Right forelimb (tissue), 1 donor: ENCODE measurements at places on chromosomes 12 and 14.

- DNase-seq = no peak
Observed at GRCh38 chr14:42734041-42734440, 1127.4 kb downstream of the LRFN5 start.

DNA sequence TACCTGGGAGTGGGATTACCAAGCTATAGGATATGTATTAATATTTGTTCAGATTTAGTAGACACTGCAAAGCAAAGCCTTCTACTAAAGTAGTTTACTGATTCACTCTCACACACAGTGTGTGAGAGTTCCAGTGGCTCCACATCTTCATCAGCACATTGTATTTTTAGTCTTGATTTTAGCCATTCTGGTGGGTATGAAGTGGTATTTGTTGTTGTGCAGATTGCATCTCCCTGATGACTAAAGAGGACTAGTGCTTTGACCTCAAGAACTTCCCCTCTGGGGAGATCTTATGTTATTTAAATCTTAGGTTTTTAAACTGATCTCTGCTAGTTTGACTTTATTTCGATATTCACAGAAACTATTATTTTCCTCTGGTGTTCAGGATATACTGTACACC lies 479.7 kb upstream of the RGS6 start:
- no peak for DNase-seq

DNA sequence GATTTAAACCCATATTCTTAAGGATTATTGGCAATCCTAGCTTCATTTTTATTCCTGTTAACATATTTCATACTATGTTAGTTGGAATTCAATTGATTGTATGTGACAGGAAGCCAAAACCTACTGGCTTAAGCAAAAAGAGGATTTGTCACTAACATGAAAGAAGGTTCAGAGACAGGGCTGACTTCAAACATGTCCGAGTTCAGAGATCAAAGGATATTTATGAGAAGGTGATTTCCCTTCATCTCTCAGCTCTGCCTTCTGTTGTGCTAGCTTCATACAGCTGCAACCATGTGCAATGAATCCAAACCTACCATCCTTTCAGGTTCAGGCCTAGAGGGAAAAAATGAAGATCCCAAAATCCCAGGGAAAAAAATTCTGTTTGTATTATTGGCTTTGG lies 349.7 kb downstream of the ATP23 start:
- no peak for DNase-seq

GRCh38 chr12:117231750-117232149 lies 41.5 kb upstream of the FBXO21 start:
- no peak for DNase-seq

DNA sequence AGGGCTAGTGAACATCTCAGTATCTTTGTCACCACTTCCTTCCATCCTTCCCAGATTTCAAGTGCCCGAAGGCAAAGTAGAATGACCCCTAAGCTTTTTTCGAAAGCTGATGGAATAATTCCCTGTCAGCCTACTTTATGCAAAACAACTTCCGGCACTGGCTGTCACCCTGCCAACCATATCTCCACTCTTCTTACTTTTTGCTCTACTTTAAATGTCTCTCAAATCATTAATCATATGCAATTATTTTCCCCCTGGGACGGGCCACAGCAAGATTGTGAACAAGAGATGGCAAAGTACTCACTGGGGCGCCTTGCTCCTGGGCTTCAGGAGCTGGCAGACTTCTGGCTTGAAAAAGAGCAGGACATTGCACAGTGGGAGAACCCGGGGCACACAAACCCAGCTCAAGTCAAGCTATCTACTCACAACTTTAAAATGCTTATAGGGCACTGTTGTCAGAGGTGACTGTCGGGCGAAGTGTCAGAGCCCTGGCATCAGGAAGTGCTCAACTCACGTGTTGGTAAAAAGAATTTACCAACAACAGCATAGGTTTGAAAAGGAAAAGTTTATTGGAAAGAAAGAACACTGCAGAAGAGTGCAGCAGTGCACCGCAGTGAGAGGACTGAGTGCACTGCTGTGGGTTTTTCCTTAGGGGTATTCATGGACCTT lies 373.5 kb downstream of the PAWR start:
- DNase-seq = no peak

DNA sequence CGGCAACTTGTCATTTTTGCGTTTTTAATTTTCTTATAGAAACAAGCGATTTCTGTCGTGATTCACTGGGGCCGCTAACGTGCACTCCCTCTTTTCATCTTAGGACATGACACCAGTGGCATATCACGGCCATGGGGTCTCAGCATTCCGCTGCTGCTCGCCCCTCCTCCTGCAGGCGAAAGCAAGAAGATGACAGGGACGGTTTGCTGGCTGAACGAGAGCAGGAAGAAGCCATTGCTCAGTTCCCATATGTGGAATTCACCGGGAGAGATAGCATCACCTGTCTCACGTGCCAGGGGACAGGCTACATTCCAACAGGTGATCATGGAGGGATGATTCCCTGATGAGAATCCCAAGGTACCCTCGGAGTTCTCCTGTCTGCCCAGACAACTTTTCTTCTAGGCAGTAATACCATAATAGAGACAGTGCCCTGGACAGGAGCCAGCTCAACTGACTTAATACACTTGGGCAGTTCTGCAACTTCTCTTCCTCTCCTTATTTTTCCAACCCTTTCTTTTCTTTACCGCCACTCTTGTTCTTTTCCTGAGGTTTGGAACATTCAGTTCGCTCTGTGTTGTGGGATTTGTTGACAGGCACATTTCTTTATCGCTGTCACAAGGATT lies 821 bp downstream of the TMEM106C start:
- no peak for DNase-seq

GRCh38 chr12:95244350-95244749 lies 26.7 kb downstream of the VEZT start:
- DNase-seq = no peak

- no peak for DNase-seq
Observed at GRCh38 chr12:89775986-89776365, 67.3 kb upstream of the ATP2B1 start.

GRCh38 chr14:73759183-73759713 lies 45.1 kb upstream of the PNMA1 start:
- peak; percentile 88 for DNase-seq

DNA sequence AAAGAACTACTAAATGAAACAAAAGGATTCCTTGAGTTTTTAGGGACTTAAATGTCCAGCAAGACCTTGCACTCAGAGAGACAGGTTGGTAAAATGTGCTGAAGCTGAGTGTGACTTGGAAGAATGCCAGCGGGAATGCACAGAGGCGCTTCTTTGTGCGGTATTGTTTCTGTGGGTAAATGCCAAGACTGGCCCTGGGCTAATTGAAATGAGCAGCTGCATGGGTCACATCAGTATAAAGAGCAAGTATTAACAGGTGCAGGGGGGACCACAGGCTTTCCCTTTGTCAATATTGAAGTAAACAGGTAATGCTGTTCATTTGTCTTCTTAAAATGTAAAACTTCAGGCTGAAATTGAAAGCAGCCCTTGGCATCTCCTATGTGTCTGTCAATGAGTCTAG lies 74.3 kb downstream of the LMO3 start:
- DNase-seq = no peak

DNA sequence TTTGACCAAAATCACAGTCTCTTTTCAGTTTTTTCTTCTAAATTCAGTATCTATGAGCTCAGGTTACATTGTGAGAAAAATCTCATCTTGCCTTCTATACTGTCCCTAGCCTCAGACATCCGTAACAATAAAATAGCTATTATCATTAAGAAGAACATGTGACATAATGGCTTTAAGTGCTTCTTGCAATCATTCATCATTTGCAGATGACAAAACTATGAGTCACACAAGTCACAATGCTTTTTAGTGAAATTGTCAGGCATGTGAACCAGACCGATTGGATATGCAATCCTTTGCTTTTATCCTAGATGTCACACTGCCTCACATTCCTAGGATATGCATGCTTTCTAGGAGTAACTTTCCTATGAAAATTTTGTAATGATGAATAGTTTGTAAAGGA lies 313.1 kb downstream of the SLC6A15 start:
- DNase-seq = no peak

DNA sequence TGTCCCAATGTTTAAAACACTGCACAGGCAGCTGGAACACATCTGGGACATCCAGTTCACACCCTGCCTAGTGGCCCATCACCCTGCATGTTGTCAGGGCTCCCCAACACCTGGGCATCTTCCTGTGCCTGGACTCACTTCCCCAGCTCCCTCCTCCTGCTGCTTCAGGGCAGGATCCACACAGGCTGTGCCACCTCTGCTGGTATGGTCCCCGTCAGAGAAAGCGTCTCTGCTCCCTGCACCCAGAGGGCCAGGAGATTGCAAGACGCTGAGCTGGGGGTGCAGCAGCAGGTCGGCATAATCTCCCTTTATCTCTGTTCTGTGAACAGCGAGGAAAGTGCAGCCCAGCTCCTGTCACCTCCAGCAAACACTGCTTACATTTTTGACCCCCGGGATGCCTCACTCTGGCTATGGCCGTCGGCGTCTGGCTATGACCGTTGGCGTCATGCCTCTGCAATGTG lies 124.3 kb downstream of the ADGRD1 start:
- DNase-seq = no peak

DNA sequence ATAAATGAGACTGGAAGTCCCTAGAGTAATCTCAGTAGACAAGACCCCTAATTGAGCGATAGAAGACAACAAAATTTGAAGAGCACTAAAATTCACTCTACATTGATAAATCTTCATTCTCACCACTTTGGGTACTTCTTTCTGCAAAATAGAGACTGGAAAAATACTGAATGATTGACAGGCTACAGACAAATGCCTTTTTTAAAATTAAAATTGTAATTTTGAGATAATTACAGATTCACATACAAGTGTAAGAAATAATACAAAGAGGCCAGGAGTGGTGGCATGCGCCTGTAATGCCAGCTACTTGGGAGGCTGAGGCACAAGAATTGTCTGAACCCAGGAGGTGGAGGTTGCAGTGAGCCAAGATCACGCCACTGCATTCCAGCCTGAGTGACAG lies 4.5 kb upstream of the CORO1C start:
- DNase-seq = no peak

- DNase-seq = peak; percentile 92
Observed at GRCh38 chr12:3252450-3252891, 175.3 kb downstream of the TSPAN9 start.

GRCh38 chr14:99672506-99673304 lies 11.4 kb upstream of the CYP46A1 start:
- DNase-seq = no peak

DNA sequence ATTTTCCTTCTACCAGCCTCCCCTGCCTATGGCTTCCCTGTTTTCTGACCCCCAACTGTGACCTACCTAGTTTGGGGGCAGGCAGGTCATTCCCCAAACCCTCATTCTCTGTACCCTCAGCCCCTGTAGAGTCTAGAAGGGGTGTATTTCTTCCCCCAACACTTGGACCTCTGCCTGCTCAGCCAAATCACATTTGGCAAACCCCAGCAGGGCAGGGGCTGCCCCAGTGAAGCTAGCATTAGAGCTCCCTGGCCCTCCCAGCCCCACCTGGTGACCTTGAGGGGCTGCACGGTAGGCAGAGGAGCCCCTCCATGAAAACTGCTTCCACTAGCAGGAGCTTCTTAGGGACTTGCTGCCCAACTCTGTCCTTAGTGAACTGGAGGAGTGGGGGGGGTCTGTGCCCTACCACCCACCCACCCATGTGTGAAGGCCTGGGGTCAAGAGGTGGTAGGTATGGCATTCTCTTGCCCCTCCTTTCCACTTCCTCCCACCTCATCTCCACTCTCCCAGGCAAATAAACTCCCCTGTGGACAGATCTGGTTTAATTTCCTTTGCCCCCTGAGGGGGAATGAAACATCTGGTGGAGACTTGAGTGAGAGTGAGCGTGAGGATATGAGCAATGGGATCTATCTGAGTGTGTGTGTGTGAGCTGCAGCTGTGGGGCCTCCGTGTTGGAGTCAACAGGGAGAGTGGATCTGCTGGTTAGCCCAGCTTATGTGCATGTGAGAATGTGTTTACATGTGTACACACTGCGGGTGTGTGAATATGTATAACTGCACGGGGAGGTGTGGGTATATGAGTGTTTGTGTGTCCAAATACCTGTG lies 1.6 kb downstream of the NXPH4 start:
- no peak for DNase-seq
